Memory B cell (primary cell): ENCODE measurements at places on chromosomes 5 and 9.

DNA sequence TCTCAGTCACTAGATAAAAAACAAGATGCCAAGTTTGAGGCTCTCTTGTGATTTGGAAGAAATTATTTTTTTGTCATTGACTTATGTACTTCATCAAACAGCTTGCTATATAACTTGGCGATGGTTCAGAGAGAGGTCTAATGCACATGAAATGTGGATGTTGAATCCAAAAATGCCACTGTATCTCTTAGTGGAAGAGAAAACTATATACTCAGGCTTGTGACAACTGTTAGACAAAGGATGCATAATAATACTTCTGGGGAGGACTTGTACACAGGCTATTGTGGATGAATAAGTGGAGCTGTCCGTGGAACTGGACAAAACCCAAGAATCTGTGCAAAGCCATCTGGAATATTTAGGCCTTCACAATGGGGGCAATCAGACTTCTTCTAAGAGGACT lies 162.9 kb upstream of the NMUR2 start:
- DNase-seq: no peak

DNA sequence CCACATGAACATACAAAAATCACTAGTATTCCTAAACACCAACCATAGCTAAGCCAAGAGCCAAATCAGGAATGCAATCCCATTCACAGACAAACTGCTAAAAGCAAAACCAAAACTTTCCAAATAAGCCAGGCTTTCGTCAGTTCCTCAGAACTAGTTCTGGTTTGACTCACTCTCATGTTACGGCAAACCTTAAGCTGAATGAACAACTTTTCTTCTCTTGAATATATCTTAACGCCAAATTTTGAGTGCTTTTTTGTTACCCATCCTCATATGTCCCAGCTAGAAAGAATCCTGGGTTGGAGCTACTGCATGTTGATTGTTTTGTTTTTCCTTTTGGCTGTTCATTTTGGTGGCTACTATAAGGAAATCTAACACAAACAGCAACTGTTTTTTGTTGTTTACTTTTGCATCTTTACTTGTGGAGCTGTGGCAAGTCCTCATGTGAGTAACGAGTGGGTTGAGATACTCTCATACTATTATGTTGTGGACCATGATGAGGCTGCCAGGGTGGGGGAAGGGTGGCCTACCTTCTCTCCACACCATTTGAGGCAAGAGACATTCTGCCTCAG lies at the start of gene PDCD1LG2:
TSS of gene PDCD1LG2 (plus strand) at position 172 of the 572 bp plus-strand sequence. CDS start 12,016 bp downstream, outside the sequence.
- DNase-seq: no peak

GRCh38 chr9:2286825-2287455 lies 271.8 kb downstream of the SMARCA2 start:
- no peak for DNase-seq

GRCh38 chr5:86756839-86757238 lies 139.1 kb downstream of the COX7C start:
- no peak for DNase-seq

DNA sequence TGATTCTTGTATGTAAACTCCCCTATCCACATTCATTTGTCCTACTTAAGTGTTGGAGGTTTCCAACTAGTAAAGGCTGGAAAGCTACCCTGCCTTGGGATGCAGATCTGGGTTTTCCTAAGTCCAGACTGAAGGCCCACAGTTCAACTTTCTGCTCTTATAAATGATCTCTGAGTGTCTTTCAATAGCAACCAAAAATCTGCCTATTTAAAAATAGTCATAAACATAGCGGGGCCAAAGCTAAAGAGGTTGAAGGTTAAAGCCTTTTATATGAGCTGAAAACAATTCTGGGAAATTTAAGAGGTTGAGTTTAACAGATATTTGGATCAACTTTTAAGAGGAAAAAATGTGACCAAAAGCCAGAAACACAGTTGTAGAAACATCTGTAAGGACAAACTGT lies 87.2 kb downstream of the NTRK2 start:
- no peak for DNase-seq

- no peak for DNase-seq
These were observed 63.4 kb downstream of the NR6A1 start for GRCh38 chr9:124707666-124708065.
